ENCODE measurements at places on chromosomes 13 and 19.

- DNase-seq: peak; percentile 97
Measured at GRCh38 chr19:6476155-6476895, 5.3 kb downstream of the DENND1C start.

GRCh38 chr13:58566176-58566575, 934.6 kb downstream of the PCDH17 start:
- no peak for DNase-seq

DNA sequence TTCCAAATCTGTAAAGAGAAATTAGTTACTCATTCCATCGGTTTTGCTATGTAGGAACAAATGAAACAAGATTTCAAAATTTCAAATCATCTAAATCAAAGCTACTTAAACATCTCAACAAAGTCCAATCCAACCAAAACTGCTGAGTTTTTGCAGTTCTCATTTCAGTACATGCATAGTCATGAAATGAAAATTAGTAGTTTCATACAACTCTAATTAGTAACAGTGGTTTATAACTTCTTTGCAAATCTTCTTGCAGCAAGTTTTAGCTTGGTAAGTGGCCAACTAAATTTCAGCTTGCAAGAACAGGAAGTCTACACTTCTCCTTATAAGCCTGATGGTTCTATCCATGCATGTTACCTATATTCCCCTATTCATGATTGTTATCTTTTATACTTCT, 75.6 kb downstream of the SPRY2 start:
- no peak for DNase-seq

- no peak for DNase-seq
Measured at GRCh38 chr19:35790981-35791813, 15.8 kb downstream of the ARHGAP33 start.

DNA sequence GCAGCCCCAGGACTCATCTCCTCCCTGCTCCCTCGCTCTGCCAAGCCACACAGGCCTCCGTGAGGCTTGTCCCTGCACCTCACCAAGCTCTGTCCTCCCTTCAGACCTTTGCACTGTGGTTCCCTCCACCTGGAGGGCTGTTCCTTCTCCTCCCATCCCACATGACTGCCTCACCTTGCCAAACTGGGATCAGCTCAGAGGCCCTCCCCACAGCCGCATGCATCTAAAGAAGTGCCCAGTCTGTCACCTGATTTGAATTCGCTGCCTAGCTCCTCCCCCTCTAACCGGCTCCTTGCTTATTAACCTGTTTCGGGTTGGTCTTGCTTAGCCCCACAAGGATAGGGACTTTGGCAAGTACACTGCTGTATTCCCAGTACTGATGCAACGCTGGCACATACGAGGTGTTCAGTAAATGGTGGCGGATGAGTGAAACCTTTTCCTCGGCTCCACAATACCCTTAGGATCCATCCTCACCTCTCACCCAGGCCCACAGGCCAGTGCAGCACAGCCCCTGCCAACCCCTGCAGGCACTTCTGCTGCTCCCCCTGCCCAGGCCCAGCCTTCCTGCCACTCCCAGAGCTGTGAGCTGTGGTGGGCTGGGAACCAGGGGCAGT, 4.4 kb downstream of the AKT2 start:
- DNase-seq: no peak

GRCh38 chr19:54373781-54374631, 9.3 kb upstream of the LAIR1 start:
- DNase-seq: no peak

GRCh38 chr19:52786078-52786463, 520 bp downstream of the ZNF600 start:
- DNase-seq: peak; percentile 52

- no peak for DNase-seq
Measured at GRCh38 chr13:84366506-84366905, 484.2 kb upstream of the SLITRK1 start.
